ENCODE measurements at places on chromosomes 3 and 15. TPM values are rescaled to one million over a fixed set of nuclear protein-coding genes. Genes with fewer than 3 reads are reported as not detected.
A peak's percentile ranks its signal among the peaks of the same experiment; 100 is the strongest.

- DNase-seq: no peak
Observed at GRCh38 chr3:41315126-41315525, 115.8 kb downstream of the CTNNB1 start.

GRCh38 chr15:81942157-81942556 is 103.7 kb downstream of the MEX3B start:
- DNase-seq: no peak

- DNase-seq: no peak
Observed at GRCh38 chr3:78221796-78222195, 1181.9 kb downstream of the ROBO2 start.

DNA sequence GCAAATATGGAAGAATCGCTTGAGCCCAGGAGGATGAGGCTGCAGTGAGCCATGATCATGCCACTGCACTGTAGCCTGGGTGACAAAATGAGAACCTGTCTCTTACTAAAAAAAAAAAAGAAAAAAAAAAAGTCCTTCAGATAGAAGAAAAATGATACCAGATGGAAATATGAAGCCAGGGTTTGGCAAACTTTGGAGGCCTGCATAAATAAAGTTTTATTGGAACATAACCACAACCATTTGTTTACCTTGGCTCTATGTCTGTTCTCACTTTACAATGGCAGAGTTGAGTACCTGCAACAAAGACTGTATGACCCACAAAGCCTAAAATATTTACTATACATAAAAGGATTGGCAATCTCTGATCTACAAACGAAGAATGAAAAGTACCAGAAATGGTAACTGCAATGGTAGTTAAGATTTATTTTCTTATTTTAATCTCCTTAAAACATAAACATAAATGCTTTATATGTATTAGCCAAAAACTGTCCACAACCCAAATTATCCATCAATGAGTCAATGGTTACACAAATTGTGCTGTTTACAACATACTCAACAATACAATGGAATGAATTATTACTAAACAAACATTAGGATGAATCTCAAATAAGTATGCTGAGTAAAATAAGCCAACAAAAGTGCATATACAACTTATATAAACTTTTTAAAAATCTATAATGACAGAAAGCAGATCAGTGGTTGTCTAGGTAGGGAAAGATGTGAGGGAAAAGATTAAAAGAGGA is 41.8 kb downstream of the GOLGB1 start:
- DNase-seq: no peak

GRCh38 chr3:134008630-134009156 is 21.0 kb downstream of the SLCO2A1 start:
- DNase-seq: no peak

DNA sequence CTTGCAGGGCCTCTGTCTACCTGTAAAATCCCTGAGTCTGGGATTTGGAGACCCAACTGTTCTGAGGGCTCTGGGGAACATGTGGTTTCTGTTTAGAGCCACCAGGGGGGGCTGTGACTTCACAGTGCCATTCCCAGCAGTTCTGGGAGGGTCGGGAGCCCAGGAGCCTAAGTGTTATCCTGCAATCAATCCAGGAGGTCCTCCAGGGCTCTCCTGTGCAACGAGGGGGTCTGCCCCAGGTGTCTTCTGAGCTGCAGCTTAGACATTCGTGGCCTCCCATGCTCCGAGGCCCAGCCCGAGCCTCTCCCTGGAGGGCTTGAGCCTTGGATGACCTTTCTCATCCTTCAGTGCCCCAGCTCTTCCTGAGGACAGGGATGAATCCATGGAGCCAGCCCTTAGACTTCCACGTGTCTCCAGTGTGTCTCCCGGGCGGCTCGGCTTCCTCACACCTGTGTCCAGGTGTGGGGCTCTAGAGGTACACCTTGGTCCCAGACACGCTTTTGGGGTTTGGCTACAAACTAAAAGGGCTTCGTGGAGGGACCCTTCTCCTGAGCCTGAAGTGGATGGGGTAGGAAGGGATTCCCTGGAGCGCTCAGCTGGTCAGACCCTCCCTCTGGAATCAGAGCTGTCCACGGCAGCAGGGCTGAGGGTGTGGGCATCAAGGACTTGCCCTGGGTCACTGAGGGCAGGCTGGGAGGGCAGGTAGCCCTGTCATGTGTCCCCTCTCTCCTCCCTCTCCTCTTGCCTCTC is 20.3 kb upstream of the ABTB1 start:
- DNase-seq: no peak

DNA sequence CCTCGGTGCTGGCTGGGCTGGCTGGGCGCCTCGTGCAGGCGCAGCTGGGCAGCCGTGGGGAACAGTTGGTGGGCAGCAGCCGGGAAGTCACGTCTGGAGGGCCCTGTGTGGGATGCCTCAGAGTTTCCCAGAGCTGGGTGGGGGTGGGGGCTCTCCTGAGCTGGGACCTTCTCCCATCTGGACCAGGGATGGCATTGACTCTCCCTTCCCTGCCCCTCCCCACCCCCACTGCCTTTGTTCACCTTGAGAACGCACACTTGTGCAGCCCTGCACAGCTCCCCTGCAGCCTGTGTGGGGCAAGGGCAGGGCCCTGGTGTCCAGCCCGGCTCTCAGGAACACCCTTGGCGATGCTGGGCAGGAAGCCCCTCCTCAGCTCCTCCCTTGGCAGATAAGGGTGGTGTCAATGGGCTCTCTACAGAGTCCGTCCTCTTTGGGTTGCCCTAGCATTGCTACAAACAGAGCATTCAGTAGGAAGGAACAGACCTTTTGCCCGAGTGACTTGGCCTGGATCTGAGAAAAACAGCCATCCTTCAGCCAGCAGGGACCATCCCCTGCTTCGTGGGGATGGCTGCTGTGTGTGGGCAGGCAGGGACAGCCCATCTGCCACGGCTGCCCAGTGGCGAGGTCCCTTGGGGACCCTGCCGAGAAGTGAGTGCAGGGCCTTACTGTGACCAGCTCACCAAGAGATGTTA is 25.5 kb upstream of the KLF13 start:
- DNase-seq: peak; percentile 3

DNA sequence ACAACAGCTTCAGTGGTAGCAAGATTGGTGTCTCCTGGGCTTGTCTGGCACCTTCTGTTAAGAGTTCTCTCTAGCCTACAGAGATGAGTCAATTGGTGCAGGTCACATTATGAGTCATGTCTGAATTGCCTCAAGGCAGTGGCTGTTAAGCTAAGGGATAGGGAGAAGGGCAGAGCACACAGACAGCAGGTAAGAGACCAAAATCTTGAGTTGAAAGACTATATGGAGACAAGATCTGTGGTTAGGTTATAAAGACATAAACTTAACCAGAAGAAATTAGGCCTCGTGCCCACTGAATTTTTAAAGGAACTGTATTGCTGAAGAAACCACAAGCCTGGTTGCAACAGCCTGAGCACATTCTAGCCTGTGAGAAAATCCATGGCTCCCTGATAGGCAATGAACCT is 19.2 kb upstream of the KPNA1 start:
- no peak for DNase-seq

DNA sequence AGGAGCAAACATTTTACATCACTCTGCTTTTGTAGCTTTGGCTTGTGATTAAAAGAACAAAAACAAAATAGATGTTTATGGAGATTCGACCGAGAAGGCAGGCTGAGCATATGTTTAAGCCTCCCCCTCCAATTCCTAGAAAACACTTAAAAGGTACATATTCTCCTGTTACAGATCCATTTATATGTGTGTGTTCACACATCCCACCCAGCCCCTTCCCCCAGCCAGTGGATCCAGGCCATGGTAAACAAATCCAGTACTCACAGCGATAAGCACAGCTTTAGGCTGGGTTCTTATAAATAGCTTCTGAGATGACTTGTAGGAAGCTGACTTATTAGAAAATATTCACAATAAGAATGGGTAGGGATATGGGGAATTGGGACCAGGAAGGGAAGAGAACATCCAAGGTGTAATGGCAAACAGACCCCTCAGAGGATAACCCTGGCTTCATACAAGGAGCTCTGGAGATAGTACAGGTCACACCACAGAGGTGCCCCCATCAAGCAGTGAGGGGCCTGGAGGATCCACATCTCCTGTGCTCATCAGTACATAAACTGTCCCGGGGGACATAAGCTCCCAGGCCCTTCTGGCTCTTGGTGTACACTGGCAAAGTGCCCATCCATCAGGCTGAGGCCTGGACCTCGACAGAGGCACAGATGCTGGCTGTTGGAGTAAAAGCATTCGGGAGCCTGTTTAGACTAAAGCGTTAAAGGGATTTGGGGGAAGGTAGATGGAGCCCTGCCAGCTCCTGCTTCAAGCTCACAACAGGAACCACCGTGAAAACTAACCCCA is 70.0 kb upstream of the UBE2E1 start:
- no peak for DNase-seq

GRCh38 chr15:66880380-66881155 is 178.5 kb downstream of the SMAD6 start:
- no peak for DNase-seq

DNA sequence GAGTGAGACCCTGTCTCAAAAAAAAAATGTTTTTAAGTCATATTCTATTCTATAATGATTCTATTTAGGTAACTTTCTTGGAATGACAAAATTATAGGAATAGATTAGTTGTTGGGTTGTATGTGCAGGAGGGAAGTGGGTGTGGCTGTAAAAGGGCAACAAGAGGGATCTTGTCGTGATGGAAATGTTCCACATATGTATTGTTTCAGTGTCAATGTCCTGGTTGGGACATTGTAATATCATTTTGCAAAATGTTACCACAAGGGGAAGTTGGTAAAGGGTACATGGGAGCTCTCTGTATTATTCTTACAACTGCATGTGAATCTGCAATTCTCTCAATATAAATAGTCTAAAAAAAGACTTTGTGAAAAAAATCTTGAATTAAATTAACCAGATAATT is 14.3 kb upstream of the ABHD5 start:
- DNase-seq: no peak

- peak; percentile 44 for DNase-seq
Observed at GRCh38 chr3:14228681-14229470, 50.3 kb downstream of the LSM3 start.

DNA sequence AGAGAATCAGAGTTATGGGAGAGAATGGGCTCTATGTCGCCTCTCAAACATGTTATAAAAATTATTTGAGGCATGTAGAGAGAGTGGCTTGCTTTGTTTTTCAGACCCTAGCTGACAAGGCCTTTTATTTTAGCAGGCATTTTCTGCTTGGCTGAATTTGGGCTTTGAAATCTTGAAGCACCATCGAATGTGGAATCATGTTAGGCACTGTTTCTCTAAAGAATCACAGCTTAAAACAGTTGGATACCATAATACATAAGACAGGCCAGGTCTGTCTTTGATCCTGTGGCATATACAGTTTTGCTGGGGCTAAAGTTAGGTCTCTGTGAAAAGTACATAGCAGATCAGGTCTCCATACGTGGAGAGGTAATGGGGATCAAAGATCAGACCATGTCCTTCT is 142.7 kb downstream of the NEK11 start:
- no peak for DNase-seq

DNA sequence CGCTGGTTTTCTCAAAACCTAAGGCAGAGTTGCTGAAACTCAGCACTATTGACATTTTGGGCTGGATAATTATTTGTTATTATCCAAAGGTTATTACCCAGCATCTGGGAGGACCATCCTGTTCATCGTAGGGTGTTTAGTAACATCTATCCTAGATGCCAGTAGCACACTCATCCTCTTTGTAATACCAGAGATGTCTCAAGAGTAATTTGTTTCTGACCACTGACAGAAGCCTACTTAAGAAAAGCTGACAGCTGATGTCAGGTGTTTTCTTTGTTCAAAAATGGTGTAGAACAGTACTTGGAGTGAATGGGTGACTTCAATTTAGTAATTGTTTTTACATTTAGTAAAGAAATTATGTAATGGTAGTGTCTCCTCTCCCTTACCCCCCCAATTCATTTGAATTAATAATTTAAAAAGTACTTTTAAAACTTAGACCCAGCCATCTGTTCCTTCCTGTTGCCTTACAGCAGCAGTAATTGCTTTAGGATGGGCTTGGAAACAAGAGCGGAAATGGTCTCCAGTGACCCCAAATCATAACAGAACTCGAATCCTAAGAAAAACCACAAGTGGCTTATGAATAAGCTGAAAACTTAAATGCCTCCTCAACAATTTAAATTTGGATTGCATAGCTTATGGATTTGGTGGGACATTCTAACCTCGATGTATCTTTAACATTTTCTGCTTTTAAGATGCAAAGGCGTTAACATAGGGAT is 105.4 kb downstream of the PTPRG start:
- no peak for DNase-seq

GRCh38 chr3:136783708-136784191 is 31.6 kb upstream of the STAG1 start:
- peak; percentile 20 for DNase-seq

DNA sequence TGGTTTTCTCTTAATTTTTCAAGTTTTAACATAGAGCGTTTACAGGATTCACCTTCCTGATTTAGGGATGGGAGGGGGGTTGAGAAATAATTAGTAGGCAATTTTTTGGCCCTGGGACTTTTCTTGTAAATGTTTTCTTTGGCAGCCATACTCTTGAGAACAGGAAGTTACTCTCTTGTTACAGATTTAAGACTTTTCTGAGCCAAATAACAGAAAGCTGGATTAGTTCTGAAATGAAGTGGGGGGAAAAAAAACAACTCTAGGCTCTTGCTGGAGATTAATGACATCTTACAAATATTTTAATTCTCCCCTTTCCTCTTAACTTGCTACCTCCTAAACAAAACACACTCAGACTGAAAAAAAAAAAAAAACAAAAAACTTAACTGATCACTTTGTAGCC is 13.8 kb upstream of the POLR2M start:
- peak; percentile 6 for DNase-seq

- DNase-seq: no peak
Observed at GRCh38 chr3:20008646-20009045, 3.4 kb downstream of the PP2D1 start.

- no peak for DNase-seq
Observed at GRCh38 chr3:172824229-172824628, 73.7 kb downstream of the ECT2 start.

GRCh38 chr15:66115568-66116206 is 137.9 kb downstream of the MEGF11 start:
- no peak for DNase-seq

DNA sequence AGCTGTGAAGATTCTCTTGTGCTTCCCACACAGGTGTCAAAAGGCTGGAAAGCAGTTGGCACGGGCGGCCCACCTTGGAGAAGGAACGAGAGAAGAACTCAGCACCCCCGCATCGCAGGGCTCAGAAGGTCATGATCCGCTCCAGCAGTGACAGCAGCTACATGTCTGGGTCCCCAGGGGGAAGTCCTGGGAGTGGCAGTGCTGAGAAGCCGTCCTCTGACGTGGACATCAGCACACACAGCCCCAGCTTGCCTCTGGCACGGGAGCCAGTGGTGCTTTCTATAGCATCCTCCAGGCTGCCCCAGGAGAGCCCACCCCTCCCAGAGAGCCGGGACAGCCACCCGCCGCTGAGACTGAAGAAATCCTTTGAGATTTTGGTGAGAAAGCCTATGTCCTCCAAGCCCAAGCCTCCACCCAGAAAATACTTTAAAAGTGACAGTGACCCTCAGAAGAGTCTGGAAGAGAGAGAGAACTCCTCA is 31.4 kb downstream of the STARD5 start:
- DNase-seq: no peak

GRCh38 chr15:59636184-59636583 is 21.1 kb downstream of the GTF2A2 start:
- no peak for DNase-seq

BCHE gene
- total RNA-seq: 1.8 TPM

PSMA4 gene
- 174 TPM for total RNA-seq

ITGB5 gene
- total RNA-seq: 123 TPM

IGF2BP2 gene
- total RNA-seq: 1.2 TPM

RSRC1 gene
- 50.7 TPM for total RNA-seq

C3orf80 gene
- total RNA-seq: 0.41 TPM

FGD5 gene
- 4.5 TPM for total RNA-seq

DPPA4 gene
- 9.3 TPM for total RNA-seq

TRIM71 gene
- not detected for total RNA-seq

ACOX2 gene
- total RNA-seq: 19.7 TPM

SLC24A1 gene
- 14.5 TPM for total RNA-seq

DENND4A gene
- total RNA-seq: 24.5 TPM

MCF2L2 gene
- 0.41 TPM for total RNA-seq
